ENCODE measurements at places on chromosomes 6 and 20. TPM values are rescaled to one million over a fixed set of nuclear protein-coding genes. Genes with fewer than 3 reads are reported as not detected.

DNA sequence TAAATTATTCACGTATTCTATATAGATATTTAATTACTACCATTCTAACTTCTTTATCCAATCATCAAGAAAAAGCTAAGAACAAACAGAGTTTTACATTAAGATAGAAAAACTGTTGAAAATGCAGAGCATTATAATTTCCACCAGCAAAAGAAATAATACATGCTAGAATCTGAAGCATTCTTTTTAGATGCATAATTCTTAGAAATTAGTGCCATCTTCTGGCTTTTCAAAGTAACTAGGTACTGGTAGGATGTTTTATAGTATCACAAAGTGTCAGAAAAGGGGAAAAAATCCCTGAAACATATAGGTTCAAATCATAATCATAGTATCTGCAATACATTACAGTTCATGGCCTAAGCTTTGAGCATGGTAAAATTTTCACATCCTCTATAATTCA, 178.9 kb downstream of the PHF3 start:
- no peak for ATAC-seq

The TCF15 gene
- total RNA-seq = not detected

The CCNC gene
- total RNA-seq = 33.2 TPM

The TULP1 gene
- total RNA-seq = not detected

- no peak for ATAC-seq
Measured at GRCh38 chr6:137494988-137495702, 951 bp upstream of the OLIG3 start.

GRCh38 chr6:147999001-147999540, 343.6 kb upstream of the SASH1 start:
- no peak for ATAC-seq

DNA sequence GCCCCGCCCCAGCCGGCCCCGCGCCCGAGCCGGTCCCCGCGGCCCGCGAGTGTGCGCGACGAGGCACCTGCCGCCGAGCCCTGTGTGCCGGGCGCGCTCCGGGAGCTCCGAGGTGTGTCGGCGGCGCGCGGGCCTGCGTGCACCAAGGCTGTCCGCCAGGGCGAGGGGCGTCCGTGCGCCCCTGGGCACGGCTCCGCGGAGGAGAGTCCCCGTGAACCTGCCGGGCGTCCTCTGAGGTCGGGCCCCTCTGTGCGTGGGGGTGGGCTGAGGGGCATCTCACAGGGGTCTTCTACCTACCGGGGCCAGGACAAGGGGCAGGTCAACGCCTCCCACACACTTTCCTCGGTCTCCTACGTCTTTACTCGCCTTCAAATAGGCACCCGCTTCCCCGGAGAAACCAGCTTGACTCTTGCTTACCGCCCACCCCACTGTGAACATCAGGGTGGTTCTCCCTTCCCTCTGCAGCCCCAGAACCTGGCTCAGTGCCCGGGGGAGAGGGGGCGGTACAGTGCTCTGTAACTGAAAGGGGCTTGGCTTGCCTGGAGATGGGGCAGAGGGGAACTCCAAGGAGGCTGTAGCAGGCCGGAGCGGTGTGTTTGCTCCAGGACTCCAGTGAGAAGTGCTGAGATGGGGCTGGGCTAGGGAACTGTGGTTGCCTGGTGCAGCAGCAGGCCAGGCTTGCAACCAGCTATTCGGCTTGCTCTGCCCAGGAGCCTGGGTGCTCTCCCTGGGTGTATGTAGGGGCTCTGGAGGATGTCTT, at the start of gene SAMD10:
Gene SAMD10 (minus strand): TSS at position 86 of the 760 bp plus-strand sequence. CDS start 175 bp downstream, outside the sequence.
- ATAC-seq = peak; percentile 53

GRCh38 chr6:33567836-33568235, 12.2 kb downstream of the BAK1 start:
- ATAC-seq = no peak

- no peak for ATAC-seq
Measured at GRCh38 chr20:63625771-63626423, 1.0 kb downstream of the GMEB2 start.

DNA sequence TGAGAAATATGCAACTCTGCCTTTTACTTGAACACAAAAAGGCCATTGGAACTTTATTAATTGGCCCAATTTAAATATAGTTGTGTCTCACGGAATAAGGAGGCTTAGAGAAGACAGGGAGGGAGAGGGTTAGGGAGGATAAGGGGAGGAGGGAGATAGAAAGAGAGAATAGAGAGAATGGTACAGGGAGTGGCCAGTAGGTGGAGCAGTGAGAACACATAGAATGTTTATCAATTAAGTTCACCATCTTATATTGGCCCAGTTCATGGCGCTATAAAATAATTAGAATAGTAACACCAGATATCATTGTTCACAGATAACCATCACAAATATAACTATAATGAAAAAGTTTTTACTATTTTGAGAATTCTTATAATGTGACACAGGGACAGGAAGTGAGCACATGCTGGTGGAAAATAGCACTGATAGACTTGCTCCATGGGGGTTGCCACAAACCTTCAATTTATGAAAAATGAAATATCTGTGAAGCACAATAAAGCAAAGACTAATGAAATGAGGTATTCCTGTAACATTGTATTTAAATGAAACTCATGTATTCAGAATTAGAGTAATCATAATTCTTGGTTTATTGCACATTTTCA, 374.1 kb upstream of the MANEA start:
- ATAC-seq = peak; percentile 62

The PLTP gene
- 12.1 TPM for total RNA-seq

DNA sequence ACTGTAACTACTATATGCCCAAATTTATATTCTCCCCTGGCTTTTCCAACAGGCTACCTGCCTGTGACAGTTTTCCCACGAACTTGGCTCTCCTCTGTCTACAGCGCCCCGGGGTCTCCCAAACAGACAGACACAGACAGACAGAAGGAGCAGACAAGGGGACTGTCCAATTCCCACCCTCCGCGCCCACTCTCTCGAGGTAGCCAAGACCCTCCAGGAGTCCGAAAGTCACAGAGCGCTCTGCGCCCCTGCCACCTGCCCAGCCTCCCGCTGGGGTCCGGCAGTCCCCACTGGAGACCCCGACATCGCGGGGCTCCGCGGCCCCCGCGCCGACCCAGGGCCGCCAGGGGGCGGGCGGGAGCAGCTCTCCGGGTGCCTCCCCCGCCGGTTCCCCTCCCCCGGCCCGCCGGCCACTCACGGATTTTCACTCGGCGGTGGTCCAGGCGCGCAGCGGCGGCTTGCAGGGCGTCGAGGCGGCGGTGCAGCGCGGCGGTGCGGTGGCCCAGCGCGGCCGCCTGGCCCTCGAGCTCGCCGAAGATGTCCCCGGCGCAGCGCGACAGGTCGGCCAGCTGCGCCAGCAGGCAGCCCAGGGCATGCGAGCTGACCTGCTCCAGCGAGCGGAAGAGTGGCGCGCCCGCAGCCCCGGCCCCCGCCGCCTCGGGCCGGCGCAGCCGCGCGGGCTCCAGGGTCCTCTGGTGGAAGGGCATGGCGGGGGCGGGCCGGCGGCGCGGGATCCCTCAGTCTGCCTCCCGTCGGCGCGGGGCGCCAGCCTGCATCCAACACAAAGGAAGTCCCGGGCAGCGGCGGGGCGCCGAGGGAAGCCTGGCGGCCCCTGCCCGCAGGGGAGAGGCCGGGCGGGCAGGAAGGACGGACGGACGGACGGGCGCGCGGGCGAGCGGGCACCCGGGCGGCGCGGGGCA, 81.3 kb upstream of the CCDC28A start:
- ATAC-seq = peak; percentile 78

All from activated T-helper 17 cell treated with anti-CD3 and anti-CD28 coated beads, Interleukin-2, amount 50 U/mL, for 72 hours (primary cell).